ENCODE measurements at places on chromosomes 1 and 21.

DNA sequence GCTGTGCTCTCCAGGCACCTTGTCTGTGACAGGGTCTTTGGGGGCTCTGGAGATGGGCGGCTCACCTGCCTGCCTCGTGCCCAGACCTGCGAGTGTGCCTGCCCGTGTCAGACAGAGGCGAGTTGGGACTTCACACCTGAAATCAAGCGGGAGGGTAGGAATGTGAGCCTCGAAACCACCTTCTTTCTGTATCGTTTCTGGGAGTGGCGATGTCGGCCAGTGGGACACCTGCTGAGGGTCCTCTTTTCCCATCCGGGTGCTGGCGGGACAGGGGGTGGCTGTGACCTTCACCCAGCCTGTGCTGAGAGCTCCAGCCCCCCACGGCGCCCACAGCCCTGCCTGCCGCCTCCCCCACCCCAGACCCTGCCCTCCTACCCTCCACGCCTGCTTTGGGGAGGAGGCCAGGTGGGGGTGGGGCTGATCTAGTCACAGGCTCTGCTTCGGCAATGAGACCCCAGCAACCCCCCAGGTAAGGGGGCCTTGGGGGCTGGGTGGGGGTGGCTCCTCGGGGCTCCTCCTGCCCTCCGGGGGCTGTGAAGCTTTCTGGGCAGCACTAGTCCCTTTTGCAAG lies 15.6 kb upstream of the FAAP20 start:
- peaks cover 9% of the 10 kb centered on the region for H3K4me1 ChIP-seq
- no peaks in the 10 kb centered on the region for H3K27me3 ChIP-seq
- no peak overlapping the region for H3K4me3 ChIP-seq
- no peak for DNase-seq

- peaks cover 4% of the 10 kb centered on the region for H3K36me3 ChIP-seq
- no peak overlapping the region for H3K4me3 ChIP-seq
- DNase-seq, result no peak
- H3K4me1 ChIP-seq, result no peaks in the 10 kb centered on the region
Observed at GRCh38 chr1:3736708-3737107, 15.5 kb upstream of the CCDC27 start.

- no peaks in the 10 kb centered on the region for H3K27me3 ChIP-seq
- no peak overlapping the region for H3K27ac ChIP-seq
- H3K4me1 ChIP-seq, result peaks cover 4% of the 10 kb centered on the region
Observed at GRCh38 chr1:198125995-198126735, 30.6 kb upstream of the NEK7 start.

DNA sequence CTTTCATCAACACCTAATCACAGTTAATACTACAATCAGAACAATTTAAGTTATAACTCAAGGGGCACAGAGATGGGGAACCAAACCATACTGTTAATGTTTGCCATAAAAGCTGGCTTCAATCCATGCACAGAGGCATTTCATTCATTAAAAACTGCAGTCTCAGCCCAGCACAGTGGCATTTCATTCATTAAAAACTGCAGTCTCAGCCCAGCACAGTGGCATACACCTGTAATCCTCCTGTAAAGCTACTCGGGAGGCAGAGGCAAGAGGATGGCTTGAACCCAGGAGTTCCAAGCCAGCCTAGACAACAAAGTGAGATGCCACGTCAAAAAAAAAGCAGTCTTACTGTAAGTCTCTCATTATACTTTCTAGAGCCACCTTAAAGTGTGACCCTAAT lies 29.2 kb downstream of the ARID4B start:
- no peak overlapping the region for H3K27ac ChIP-seq
- H3K4me1 ChIP-seq, result peaks cover 12% of the 10 kb centered on the region
- no peaks in the 10 kb centered on the region for H3K27me3 ChIP-seq
- DNase-seq, result no peak
- H3K4me3 ChIP-seq, result no peak overlapping the region
- H3K36me3 ChIP-seq, result peaks cover 4% of the 10 kb centered on the region

DNA sequence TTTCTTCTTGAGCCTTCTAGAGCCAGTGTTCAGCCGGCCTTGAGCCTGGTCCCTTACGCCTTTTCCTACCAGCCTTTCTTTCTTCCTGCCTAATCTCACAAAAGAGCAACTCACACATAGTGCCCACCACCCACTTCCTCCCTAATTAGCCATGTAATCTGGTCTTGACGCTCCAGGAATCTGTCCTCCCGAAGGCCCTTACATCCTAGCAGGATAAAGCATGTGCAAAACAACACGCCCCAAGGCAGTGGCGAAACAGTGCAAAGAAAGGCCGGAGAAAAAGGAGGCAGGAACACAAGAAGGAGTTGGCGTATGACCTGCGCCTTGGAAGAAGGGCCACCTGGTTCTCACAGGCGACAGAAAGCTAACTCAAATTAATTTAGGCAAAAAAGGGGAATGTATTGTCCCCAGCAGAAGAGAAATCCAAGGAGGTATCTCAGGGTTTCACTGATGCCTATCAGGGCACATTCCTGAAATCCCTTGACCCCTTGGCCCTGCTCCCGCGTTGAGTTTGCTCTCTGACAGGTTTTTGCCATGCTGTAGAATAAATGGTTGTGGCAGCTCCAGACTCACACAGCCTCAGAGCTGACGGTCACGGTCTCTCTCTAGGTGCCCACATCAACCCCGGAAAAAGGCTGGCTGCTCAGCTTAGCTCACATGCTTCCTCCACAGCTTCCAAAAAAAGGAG lies 79.0 kb downstream of the ZNF281 start:
- H3K36me3 ChIP-seq, result no peaks in the 10 kb centered on the region
- no peak for DNase-seq
- H3K4me3 ChIP-seq, result no peak overlapping the region
- H3K27me3 ChIP-seq, result peaks cover 23% of the 10 kb centered on the region
- H3K27ac ChIP-seq, result peak overlapping the region; percentile 10
- H3K4me1 ChIP-seq, result peaks cover 19% of the 10 kb centered on the region

DNA sequence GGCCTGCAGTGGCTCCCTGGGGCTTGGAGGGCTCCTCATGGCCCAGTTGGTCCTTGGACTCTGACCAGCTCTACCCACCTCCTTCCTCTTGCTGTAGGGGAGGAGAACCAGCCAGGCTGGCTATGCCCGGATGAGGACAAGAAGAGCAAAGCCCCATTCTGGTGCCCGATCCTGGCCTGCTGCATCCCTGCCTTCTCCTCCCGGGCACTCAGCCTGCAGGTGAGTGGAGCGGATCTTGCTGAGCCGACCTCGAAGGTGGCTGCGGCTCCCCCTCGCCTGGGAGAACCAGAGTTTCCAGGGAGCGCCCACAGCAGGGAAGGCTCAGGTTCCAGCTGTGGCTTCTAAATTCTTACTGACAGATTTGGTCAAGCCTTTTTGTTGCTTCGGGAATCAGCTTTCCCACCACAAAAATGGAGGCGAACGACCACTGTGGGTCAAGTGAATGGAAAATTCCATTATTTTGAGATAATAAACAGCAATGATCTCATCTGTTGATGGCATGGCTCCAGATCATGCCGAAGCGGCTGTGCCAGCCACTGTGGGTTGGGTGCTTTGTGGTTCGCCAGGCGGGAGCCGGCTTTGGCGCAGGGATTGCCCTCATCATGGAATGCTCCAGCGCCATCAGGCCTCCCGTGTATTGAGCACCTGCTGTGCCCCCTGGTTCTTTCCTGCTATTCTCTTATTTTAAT lies 106.5 kb upstream of the ACTL8 start:
- H3K36me3 ChIP-seq, result peaks cover 6% of the 10 kb centered on the region
- no peak overlapping the region for H3K4me3 ChIP-seq

- no peak for DNase-seq
- no peaks in the 10 kb centered on the region for H3K36me3 ChIP-seq
- no peak overlapping the region for H3K27ac ChIP-seq
- H3K4me3 ChIP-seq, result no peak overlapping the region
Observed at GRCh38 chr1:83673312-83673711, 325.6 kb downstream of the TTLL7 start.

DNA sequence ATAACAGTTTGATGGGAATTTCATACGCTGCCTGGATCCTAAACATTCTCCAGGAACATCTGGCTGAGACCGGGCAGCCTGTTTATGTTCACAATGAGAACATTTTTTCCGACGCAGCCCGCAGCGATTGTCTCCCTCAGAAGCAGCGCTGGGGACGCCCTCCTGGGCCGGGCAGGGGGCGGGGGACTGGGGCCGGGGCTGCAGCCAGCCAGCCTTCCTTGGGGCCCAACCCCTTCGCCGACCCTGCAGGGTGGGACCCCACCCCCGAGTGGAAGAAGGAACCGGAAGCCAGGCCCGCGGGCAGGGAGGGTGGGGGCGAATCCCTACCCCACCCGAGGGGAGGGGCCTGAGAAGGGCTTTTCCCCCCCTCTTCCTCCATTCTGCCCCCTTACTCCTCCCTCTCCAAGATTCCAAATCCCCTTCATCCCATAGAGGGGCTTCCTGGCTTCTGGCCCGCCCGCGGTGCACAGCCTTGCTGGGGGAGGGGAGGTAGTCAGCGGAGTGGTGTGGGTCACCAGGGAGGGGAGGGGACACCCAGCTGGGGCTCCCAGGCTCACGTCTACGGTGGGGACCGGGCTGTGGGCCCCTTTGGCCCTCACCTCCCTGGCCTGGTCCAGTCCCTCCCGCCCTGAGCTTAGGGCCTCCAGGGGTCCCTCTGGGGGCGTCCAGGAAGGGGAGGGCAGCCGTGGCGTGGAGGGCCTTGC lies 60.6 kb downstream of the WNT9A start:
- H3K27ac ChIP-seq, result no peak overlapping the region
- no peaks in the 10 kb centered on the region for H3K36me3 ChIP-seq
- H3K4me1 ChIP-seq, result no peaks in the 10 kb centered on the region
- DNase-seq, result peak; percentile 82

GRCh38 chr1:24925082-24925779 lies 4.8 kb downstream of the RUNX3 start:
- H3K4me3 ChIP-seq, result no peak overlapping the region
- no peak for DNase-seq
- peaks cover 3% of the 10 kb centered on the region for H3K4me1 ChIP-seq
- no peaks in the 10 kb centered on the region for H3K36me3 ChIP-seq
- no peak overlapping the region for H3K27ac ChIP-seq

GRCh38 chr21:45380566-45380965 lies 24.4 kb upstream of the COL18A1 start:
- peak overlapping the region; percentile 37 for H3K27ac ChIP-seq
- no peaks in the 10 kb centered on the region for H3K27me3 ChIP-seq
- no peak overlapping the region for H3K4me3 ChIP-seq

DNA sequence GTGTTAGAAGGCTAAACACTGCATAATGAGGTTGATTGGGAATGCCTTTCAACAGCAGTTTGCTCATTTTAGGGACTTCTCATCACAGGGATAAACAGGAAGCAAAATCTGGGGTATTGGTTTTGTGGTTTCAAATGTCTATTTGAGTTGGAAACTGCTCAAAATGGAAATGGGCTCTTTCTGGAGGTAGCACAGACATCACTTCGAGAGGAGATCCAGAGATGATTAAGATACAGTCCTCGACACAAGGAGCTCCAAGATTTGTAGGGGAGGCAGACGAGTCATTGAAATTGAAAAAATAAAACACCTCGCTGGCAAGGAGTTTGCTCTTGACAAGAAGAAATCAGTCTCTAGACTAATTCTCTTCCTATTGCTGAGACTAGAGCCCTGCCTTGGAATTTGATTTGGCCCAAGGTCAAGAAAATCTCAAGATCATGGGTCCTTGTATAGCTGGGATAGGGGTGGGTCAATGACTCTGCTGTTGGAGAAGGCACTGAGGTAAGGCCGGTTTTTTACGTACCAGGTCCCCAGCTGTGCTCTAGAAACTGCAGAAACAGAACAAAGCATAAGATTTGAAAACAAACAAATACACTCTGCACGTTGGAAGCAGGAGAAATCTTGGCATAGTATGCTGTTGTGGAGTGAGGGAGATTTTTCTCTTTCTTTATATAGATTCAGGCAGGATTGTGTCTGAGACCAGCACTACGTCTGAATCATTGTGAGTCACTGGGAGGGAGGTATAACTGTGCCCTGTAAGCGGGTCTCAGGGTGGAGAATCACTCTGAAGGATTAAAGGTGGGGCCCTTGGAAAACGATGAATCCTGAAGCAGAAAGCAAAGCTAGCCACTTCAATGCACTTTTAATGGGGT lies 17.7 kb upstream of the KLHDC8A start:
- H3K27me3 ChIP-seq, result peaks cover 21% of the 10 kb centered on the region
- H3K36me3 ChIP-seq, result no peaks in the 10 kb centered on the region
- no peak overlapping the region for H3K27ac ChIP-seq
- H3K4me1 ChIP-seq, result peaks cover 40% of the 10 kb centered on the region
- no peak overlapping the region for H3K4me3 ChIP-seq
- no peak for DNase-seq

DNA sequence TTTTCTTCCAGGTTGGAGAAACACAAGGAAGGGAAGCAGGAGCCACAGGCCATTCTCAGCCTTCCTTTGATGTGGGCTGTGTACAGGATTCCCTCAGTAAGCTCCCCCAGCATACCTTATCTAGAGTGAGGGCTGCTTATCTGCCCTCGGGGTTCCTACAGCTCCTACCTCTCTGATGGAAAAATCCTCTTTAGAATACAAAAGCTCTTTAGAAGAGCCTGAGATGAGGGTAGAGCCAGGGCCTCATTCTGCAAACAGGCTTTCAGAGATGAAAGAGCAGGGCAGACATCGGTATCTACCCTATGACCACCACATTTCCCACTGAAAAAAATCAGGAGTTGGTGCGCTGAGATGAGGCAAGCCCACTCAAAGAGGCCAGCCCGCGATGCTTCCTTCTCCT lies 85.1 kb downstream of the PLPP3 start:
- H3K36me3 ChIP-seq, result peaks cover 53% of the 10 kb centered on the region
- H3K27me3 ChIP-seq, result no peaks in the 10 kb centered on the region
- no peak overlapping the region for H3K4me3 ChIP-seq

DNA sequence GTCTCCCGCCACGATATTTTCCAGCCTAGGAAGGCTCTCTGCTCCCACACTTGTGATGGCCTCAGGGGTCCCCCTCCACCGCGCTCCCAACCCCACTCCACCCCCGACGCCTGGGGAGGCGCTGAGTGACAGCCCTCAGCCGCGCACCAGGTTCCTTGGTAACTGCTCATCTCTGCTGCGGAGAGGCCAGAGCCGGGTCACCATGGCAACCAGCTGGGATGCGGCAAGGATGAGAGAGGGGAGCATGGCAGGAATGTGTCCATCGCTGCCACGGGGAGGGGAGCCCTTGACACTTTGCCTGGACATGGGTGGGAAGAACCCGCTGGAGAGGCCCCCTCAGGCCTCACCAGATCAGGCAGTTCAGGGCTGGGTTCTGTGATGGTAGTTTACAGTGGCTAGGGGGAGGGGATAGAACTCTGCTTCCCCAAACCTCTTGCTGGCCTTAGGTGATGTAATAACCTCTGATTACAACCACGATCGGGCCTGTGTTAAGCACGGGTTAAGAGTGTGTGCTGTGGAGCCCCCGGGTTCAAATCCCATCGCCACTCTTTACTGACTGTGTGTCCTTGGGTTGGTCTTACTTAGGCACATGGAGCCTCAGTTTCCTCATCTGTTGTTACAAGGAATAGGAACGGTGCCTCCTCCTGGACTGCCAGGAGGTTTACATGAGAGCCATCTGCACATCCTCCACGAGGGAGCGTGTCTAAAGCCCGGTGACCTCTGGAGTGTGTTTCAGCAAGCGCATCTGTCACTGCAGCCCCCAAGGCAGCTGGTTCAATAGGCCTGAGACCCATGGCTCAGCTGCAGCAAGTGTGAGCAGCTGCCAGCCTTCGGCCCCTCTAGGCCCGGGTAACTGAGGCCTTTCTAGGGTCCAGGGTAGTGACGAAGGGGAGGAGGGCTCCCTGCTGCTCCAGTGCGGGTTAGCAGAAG lies 6.3 kb downstream of the KIF17 start:
- no peaks in the 10 kb centered on the region for H3K36me3 ChIP-seq
- H3K4me1 ChIP-seq, result peaks cover 5% of the 10 kb centered on the region

- no peaks in the 10 kb centered on the region for H3K36me3 ChIP-seq
- DNase-seq, result no peak
- H3K27ac ChIP-seq, result no peak overlapping the region
Observed at GRCh38 chr1:96842215-96842614, 120.6 kb downstream of the PTBP2 start.

Measured in type B pancreatic cell (in vitro differentiated cells).